ENCODE measurements at places on chromosomes 16 and 17.

GRCh38 chr16:19142939-19143598, 25.0 kb upstream of the SYT17 start:
- H3K27ac ChIP-seq: no peak overlapping the region
- H3K27me3 ChIP-seq: peaks cover 2% of the 10 kb centered on the region
- DNase-seq: no peak
- no peaks in the 10 kb centered on the region for H3K4me1 ChIP-seq
- H3K4me3 ChIP-seq: no peak overlapping the region

DNA sequence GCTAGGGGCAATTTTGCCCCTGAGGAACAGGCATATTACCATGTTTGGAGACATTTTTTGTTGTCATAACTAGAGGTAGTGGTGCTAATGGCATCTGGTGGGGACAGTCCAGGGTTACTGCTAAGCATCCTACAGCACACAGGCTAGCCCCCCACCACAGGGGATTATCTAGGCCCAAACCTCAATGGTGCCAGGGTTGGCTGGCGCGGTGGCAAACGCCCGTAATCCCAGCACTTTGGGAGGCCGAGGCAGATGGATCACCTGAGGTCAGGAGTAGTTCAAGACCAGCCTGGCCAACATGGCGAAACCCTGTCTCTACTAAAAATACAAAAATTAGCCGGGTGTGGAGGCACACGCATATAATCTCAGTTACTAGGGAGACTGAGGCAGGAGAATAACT, 15.2 kb downstream of the C1QTNF1 start:
- no peak overlapping the region for H3K4me3 ChIP-seq
- H3K27me3 ChIP-seq: no peaks in the 10 kb centered on the region
- no peaks in the 10 kb centered on the region for H3K4me1 ChIP-seq
- no peaks in the 10 kb centered on the region for H3K36me3 ChIP-seq
- DNase-seq: no peak
- no peak overlapping the region for H3K27ac ChIP-seq

DNA sequence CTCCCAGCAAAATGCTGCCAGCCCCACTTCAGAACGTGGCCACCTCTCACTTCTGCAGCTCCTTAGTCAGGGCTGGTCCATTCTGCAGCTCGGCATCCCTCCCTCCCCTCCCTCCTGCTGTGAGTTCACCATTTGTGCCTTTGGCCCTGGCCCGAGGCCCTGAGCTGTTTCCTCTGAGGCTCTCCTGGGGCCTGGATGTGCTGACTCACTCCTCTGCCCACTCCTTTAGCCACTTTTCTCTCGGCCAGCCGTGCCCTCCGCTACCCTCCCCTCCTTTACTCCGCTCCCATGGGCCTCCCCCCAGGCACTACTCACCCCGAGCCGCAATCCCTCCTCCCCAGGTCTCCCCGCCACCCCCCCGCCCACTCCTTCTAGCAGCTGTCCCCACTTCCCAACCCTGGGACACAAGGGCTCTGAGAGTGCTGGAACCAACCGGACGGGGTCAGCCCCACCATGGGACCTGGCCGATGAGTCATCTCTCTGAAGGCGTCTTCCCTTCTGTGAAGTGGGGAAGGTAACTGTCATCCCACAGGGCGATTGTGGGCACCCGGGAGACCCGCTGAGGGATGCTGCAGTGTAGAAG, 11.5 kb downstream of the KCNG4 start:
- H3K4me3 ChIP-seq: no peak overlapping the region
- H3K27ac ChIP-seq: no peak overlapping the region
- H3K36me3 ChIP-seq: no peaks in the 10 kb centered on the region
- no peaks in the 10 kb centered on the region for H3K27me3 ChIP-seq

DNA sequence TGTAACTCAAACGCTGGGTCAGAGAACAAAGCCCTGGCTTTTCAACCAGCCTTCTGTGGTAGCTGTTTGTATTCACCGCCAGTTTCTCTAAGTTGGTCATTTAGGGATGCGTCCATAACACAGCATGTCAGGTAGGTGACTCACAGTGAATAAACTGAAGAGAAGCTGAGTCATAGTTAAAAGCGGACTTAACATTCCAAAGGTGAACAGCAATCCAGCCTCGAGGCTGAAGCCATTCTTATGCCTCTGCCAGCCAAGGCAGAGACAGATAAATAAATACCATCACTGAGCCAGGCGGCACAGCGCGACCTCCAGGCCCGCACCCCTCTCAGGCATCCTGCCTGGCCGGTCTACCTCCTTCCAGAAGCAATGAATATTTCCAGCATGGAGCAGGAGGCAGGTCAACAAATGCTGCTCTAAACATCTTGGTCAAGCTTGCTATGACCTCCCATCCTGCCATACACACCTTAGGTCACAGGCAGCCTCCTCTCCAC, 12.4 kb upstream of the CACNG4 start:
- H3K36me3 ChIP-seq: no peaks in the 10 kb centered on the region
- DNase-seq: no peak
- H3K4me3 ChIP-seq: no peak overlapping the region
- H3K27ac ChIP-seq: no peak overlapping the region
- peaks cover under 1% of the 10 kb centered on the region for H3K27me3 ChIP-seq

DNA sequence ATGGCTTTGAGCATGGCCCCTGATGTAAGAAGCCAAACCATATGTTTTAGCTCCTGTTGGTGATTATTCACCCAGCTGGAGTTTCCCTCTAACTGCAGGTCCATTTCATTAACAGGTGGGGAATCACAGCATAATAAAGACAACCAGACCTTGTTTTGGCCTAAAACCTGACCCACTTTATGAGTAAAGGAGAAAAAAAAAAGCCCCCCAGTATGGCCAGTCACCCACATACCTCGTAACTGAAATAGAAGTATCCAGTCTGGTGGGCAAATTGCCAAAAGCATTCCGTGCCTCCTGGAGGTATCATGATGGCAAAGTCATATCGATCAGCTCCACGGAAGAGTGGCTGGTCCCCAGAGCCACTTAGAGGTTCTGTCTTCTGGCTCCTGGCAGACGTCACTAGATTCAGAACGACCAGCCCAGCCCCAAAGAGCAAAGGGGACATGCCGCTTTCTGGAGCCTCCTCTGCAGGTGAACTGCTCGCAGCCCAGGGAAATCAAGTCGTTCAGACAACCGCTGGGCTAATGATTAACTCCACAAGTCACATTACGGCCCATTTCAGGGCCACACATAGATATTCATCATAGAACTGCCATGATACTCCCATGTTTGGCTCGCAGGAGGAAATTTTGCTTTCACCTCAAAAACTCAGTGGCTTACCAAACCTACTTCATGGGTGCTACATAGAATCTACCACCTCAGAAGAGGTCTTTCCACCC, at the start of gene TMED6:
Gene TMED6, minus strand, starts transcription at position 478 of the 719 bp plus-strand sequence. Its CDS starts 33 bp downstream, at position 445.
- H3K27me3 ChIP-seq: no peaks in the 10 kb centered on the region
- no peaks in the 10 kb centered on the region for H3K4me1 ChIP-seq
- DNase-seq: no peak
- no peak within 1 kb of the TSS for H3K27ac ChIP-seq
- no peak within 1 kb of the TSS for H3K4me3 ChIP-seq

GRCh38 chr16:74456290-74456625, 35.0 kb upstream of the CLEC18B start:
- H3K4me3 ChIP-seq: no peak overlapping the region
- H3K27ac ChIP-seq: no peak overlapping the region
- no peaks in the 10 kb centered on the region for H3K4me1 ChIP-seq
- H3K36me3 ChIP-seq: peaks cover 77% of the 10 kb centered on the region
- H3K27me3 ChIP-seq: no peaks in the 10 kb centered on the region

GRCh38 chr17:78105101-78105500, 23.5 kb downstream of the TMC6 start:
- no peak overlapping the region for H3K27ac ChIP-seq
- no peak overlapping the region for H3K4me3 ChIP-seq
- H3K36me3 ChIP-seq: peaks cover 55% of the 10 kb centered on the region
- no peaks in the 10 kb centered on the region for H3K4me1 ChIP-seq
- DNase-seq: no peak
- no peaks in the 10 kb centered on the region for H3K27me3 ChIP-seq

DNA sequence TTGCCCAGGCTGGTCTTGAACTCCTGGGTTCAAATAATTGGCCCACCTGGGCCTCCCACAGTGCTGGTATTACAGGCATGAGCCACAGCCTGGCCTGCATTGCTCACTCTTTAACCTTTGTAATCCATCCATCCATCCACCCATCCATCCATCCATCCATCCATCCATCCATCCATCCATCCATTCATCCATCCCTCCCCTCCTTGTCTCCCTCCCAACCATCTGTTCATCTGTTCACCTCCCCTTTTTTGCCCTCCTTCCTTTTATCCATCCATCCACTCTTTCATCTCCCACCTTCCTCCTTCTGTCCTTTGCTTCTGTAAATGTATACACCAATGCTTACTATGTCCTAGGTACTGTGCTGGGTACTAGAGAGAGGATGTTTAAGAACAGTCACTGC, 65.5 kb downstream of the CDK5R1 start:
- DNase-seq: no peak
- H3K4me3 ChIP-seq: no peak overlapping the region
- no peaks in the 10 kb centered on the region for H3K27me3 ChIP-seq
- H3K4me1 ChIP-seq: no peaks in the 10 kb centered on the region

- H3K27me3 ChIP-seq: no peaks in the 10 kb centered on the region
- no peaks in the 10 kb centered on the region for H3K36me3 ChIP-seq
- no peak for DNase-seq
- no peak overlapping the region for H3K27ac ChIP-seq
- no peak overlapping the region for H3K4me3 ChIP-seq
These were observed 240.8 kb downstream of the C16orf95 start for GRCh38 chr16:87076331-87076949.

DNA sequence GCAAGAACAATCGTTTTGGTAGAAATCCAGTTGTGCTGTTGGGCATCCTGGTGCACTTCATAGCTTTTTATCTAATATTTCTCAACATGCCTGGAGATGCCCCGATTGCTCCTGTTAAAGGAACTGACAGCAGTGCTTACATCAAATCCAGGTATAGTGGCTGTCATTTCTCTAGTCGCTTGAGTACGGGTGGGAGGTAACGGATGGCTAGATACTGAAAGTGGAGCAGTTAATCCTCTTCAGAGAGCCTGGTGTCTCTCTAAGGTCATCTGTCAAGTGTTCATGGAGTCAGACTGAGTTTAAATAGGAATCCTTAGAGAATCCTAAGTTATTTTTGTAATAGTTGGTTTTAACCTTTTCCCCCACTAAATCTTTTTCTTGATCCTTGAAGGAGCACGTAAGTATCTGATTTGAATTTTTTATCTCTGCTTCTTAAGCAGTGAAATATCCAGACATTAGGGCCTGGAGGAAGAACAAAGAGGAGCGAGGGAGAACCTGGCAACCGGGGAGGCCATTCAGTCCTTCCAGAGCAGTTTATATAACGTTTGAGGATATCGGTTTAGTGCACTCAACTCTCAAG, 37.2 kb downstream of the MFSD11 start:
- peaks cover 43% of the 10 kb centered on the region for H3K36me3 ChIP-seq
- H3K4me1 ChIP-seq: peaks cover 19% of the 10 kb centered on the region
- H3K27ac ChIP-seq: no peak overlapping the region
- no peaks in the 10 kb centered on the region for H3K27me3 ChIP-seq

DNA sequence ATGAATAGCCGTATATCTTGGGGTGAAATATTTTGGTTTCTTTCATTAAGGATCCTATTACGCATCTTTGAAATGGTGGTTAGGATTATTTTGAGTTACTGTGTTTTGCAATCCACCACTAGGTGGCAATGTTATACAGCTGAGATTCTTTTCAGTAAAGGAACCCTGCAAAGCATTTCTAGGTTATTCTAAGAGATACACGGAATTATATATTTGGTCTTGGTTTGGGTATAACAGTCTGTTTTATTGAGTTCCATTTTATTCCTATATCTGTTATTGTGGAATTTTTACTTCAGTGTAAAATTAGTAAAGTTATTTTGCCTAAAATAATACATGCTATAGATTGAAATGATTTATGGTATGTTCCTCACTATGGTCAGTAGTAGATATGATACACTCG, 62.9 kb upstream of the CPHXL start:
- no peak overlapping the region for H3K4me3 ChIP-seq
- H3K27me3 ChIP-seq: peaks cover 4% of the 10 kb centered on the region
- no peak overlapping the region for H3K27ac ChIP-seq
- peak; percentile 56 for DNase-seq
- no peaks in the 10 kb centered on the region for H3K4me1 ChIP-seq
- H3K36me3 ChIP-seq: no peaks in the 10 kb centered on the region

GRCh38 chr16:4404967-4405696, 11.3 kb downstream of the CORO7 start:
- no peak for DNase-seq
- H3K4me3 ChIP-seq: no peak overlapping the region
- H3K27me3 ChIP-seq: no peaks in the 10 kb centered on the region
- H3K36me3 ChIP-seq: peaks cover 76% of the 10 kb centered on the region

DNA sequence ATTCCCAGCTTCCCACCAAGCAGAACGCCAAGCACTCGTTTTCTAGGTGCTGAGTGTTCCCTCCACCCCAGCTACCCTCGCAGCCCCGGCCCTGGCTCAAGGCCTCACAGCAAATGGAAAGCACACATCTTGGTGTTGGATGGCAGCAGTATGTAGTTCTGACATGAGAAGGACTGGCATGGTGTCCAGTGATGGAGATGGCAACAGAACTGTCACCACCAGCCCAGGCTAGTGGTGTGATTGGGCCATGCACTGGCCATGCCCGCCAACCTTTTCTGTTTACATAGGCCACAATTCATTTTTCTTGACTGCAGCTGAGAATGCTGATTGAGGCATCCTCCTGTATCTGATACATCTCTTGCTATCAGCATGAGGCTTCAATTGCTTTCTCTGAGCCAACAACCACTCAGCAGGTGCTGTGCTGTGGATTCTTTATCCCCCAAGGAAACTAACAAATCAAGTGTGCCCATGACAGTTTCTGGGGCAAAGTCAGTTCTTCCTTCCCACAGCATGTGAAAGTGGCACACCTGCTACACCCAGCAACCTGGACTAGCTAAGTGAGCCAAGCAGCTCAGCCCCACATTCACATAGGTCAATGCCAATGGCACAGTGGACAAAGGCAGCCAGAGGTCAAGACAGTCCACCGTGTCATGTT, 3.8 kb downstream of the SLC12A4 start:
- no peak overlapping the region for H3K27ac ChIP-seq
- H3K4me1 ChIP-seq: peaks cover 24% of the 10 kb centered on the region
- H3K27me3 ChIP-seq: no peaks in the 10 kb centered on the region
- no peak overlapping the region for H3K4me3 ChIP-seq

GRCh38 chr16:29662000-29662728, 883 bp upstream of the SPN start:
- no peak for DNase-seq
- H3K36me3 ChIP-seq: peaks cover 3% of the 10 kb centered on the region
- no peaks in the 10 kb centered on the region for H3K27me3 ChIP-seq
- peak overlapping the region; percentile 84 for H3K27ac ChIP-seq
- H3K4me3 ChIP-seq: peak overlapping the region; percentile 90
- peaks cover 56% of the 10 kb centered on the region for H3K4me1 ChIP-seq

GRCh38 chr16:81552743-81553079, 108.1 kb downstream of the CMIP start:
- no peak overlapping the region for H3K4me3 ChIP-seq
- H3K27ac ChIP-seq: no peak overlapping the region
- DNase-seq: no peak
- peaks cover 6% of the 10 kb centered on the region for H3K4me1 ChIP-seq
- no peaks in the 10 kb centered on the region for H3K27me3 ChIP-seq

DNA sequence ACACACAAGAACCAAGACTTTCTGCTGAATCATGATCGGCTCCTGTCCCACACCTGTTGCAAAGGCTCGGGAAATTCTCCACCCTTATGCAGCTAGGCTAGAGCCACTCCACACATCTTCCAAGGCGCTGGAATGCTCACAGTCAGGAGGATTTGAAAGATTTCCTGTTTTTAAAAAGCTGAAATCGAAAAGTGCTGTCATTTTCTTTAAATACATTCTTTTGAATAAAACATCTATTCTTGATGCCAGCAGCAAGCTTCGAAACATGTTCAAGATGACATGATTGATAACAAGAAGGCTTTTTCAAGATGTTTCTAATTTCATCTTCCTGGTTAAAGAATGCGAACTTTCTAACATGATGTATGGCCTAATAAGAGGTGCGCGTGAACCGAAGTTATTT, 219.7 kb upstream of the CDH5 start:
- H3K27ac ChIP-seq: no peak overlapping the region
- H3K4me3 ChIP-seq: no peak overlapping the region
- H3K4me1 ChIP-seq: no peaks in the 10 kb centered on the region
- no peak for DNase-seq
- no peaks in the 10 kb centered on the region for H3K36me3 ChIP-seq
